ENCODE measurements at places on chromosomes 13 and 19.
A peak's percentile ranks its signal among the peaks of the same experiment; 100 is the strongest.

DNA sequence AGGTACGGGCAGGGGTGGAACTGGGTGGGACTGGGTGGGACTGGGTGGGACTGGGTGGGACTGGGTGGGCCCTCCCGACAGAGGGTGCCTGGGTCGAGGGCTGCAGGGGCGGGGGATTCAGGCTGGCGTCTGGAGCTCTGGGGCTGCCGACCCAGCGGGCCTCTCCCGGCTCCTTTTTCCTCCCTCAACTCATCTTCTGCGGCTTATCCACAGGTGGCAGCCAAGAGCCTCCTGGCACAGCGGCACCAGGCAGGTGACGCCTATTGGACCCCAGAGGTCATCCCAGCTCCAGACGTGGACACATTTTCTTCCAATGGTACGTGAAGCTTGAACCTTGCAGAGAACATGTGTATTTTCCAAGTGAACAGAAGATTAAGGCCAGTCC lies 533 bp downstream of the ZNF544 start:
- DNase-seq, result no peak

GRCh38 chr19:34018546-34018945 lies 153.8 kb upstream of the LSM14A start:
- DNase-seq, result no peak

DNA sequence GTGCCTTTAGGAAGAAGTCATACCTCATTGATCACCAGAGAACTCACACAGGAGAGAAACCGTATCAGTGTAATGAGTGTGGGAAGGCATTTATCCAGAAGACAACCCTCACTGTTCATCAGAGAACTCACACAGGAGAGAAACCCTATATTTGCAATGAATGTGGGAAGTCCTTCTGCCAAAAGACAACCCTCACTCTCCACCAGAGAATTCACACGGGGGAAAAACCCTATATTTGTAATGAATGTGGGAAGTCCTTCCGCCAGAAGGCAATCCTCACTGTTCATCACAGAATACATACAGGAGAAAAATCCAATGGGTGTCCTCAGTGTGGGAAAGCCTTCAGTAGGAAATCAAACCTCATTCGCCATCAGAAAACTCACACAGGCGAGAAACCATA lies 21.9 kb downstream of the ZNF382 start:
- DNase-seq, result no peak

DNA sequence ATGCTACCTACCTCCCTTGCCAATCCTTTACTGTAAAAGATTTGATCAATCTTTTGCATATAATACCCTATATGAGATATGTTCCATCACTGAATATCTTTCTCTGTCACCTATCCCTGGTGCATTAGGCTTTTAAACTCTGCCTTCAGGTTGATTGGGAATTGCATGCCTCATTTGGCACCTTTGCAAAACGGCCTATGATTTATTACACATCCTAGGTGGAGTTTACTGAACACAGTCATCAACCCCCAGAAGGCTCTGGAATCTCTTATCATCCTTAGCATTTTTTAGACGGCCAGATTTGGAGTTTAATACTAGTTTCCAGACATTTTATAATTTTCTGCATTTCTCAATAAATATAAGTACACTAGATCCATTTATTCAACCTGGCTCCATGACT lies 448.4 kb upstream of the SLC10A2 start:
- no peak for DNase-seq

DNA sequence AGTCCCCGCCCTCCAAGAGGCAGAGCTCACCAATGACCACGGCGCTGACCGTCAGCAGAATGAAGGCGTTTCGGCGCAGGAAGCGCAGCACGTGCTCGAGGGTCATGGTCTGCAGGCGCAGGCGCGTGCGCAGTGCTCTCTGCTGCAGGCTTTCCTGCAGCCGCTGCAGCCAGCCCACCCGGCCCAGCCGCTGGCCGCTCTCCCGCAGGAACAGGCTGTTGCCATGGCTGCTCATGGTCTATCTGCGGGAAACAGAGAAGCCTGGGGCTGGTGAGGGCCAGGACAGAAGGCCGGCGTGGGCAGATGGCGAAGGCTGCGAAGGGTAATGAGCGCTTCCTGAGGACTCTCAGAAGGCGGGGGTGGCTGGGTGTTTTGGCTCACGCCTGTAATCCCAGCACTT lies 7.0 kb downstream of the SLC1A6 start:
- no peak for DNase-seq

- no peak for DNase-seq
Observed at GRCh38 chr19:36686365-36687213, 823 bp upstream of the ZNF567 start.

- peak; percentile 8 for DNase-seq
Observed at GRCh38 chr19:41774515-41774980, 19.2 kb downstream of the CEACAM6 start.

- DNase-seq, result no peak
Observed at GRCh38 chr13:63938851-63939250, 2523.2 kb upstream of the PCDH20 start.

- no peak for DNase-seq
Observed at GRCh38 chr13:28581451-28581850, 77.5 kb upstream of the POMP start.

DNA sequence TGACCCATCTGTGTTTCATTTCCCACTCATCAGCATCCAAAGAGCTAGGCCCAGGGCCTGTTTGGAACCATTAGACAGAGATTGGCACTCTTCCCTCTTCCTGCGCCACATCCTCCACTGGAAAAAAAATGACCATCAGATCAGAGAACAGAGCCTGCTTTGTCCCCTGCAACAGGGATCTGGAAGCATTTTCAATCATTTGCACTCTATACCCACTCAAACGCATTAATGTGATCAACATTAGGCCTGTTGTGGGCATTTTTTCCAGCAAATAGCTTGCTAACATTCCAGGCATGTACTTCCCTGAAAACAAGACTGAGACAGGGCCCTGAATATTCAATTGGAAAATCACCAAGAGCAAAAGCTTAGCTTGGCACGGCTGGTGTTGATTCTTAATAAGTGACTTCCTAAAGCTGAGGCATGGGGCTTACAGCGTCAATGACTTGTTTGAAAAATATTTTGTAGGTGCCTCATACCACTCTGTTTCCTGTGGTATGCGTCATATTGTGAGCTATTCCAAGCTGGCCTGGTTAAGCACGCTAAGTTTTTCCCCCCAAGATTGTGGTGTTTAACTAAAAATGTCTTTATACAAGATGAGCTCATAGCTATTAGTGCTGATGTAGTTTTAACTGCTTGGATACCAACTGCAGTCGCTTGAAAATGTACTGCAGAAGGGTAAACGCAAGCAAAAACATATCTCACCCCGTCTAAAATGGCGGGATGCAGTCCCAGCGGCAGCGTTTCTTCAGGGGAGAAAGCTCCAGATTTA lies 404.4 kb downstream of the SPRY2 start:
- DNase-seq, result no peak

DNA sequence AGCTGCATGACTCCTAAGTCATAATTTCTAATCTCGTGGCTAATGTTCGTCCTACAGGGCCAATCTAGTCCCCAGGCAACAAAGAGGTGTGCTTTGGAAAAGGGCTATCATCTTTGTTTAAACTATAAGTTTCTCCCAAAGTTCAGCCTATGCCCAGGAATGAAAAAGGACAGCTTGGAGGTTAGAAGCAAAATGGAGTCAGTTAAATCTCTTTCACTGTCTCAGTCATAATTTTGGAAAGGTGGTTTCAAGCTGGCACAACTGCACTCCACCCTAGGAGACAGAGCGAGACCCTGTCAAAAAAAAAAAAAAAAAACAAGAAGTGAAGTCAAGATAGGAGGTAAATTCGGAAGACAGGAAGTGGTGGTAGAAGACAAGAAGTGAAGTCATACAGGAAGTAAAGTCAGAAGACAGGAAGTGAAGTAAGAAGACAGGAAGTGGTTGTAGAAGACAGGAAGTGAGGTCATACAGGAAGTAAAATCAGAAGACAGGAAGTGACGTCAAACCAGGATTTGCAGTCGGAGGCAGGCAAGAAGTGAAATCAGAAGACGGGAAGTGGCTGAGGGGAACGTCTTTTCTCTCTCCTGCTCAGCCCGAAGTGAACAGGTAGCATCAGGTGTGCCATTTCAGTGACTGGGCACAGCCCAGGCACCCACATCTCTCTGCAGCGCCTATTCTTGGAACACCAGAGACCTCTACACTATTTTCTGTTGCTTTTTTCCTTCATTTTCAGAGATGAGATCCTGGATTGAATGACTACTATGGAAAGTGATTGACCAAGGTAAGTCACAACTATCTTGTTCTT lies 32.2 kb downstream of the GP6 start:
- peak; percentile 49 for DNase-seq

- no peak for DNase-seq
Observed at GRCh38 chr13:23551213-23552008, 18.8 kb upstream of the TNFRSF19 start.

- no peak for DNase-seq
Observed at GRCh38 chr19:55581145-55581822, 636 bp upstream of the ZNF579 start.

DNA sequence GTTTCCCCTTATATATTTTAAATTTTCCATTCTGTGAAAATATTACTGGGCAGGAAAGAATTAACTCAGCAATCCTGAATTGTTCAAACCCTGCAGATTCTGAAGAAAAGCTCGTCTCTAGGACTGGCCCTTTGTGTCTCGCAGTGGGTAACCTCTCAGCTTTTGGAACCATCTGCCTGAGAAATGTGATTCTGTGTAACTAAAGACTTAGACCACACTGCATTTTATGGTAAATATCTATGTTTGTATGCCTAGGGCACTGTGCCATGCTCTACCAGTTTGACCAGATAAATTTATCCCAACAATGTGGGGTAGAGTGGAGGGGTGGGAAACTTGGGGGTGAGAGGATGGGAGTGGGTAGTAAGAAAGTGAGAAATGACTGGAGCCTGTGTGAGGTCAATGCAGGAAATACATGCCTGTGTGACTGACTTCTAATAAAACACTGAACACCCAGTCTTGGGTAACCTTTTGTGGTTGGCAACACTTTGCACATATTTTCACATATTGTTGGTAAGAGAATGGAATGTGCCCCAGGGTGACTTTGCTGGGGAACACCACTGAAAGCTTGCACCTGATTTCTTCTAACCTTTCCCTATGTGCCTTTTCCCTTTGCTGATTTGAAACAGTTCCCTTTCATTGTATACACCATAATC lies 1181.9 kb downstream of the OLFM4 start:
- no peak for DNase-seq

DNA sequence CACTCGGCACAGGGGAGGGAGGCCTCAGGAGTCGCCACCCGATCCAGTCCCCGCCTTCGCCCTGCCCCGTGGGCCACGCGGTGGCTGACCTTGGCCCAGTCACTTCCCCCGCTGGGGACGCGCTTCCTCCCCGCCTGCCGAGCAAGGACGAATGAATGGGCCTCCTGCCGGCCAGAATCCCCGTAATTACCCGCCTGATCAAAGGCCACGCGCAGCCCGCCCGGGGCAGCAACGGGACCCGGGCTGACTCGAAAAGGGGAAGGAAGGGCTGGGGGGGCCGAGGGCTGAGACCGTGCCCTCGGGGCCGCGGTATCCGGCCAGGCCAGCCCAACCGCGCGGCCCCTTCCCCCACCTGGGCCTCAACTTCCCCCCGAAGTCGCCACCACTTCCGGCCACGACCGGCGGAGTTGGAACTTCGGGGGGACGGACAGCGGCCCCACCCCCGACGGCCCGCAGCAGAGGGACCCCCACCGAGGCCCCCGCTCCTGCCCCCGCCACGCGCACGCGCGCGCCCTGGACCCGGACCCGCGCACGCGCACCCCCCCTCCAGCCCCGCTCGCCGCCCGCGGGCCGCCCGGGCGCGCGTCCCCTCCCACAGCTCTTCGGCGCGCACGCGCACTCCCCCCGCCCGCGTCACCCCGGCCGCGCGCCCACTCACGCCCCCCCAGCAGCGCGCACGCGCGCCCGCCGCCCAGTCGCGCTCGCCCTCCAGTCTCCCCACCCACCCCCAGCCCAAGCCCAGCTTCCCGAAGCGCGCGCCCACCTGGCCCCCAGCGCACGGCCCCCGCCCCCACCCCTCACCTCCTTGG lies 520 bp downstream of the ZNF787 start:
- DNase-seq, result peak; percentile 75

DNA sequence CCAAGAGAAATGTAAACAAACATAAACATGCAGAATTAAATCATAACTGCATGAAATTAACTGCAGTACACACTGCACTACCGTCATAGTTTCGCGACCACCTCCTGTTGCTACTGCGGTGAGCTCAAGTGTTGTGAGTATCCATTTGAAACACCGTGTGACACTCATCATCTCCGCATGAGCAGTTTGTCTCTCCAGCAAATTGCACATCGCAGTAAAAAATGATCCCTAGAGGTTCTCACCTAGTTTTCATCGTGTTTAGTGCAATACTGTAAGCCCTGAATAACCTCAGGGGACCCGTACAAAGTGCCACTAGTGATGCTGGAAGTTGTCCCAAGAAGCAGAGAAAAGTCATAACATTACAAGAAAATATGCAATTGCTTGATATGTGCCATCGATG lies 147.7 kb downstream of the DPF1 start:
- no peak for DNase-seq

GRCh38 chr13:35866801-35867200 lies 264.4 kb downstream of the DCLK1 start:
- DNase-seq, result no peak

GRCh38 chr13:48404952-48405351 lies 8.0 kb downstream of the LPAR6 start:
- no peak for DNase-seq

GRCh38 chr13:74270018-74270417 lies 135.8 kb upstream of the KLF12 start:
- no peak for DNase-seq

DNA sequence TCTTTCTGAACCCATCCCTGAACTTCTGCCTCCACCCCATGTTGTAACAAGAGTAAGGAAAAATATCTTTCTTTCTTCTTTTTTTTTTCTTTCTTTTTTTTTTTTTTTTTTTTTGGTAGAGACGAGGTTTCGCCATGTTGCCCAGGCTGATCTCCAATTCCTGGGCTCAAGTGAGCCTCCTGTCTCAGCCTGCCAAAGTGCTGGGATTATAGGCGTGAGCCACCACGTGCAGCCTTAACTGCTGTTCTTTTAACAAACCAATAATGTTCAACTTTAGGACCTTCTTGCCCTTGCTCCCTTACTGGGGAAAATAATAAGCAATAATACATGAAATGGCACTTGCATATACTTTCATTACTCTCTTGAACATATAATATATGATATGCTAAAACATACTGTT lies 19.6 kb downstream of the GPR183 start:
- no peak for DNase-seq

- peak; percentile 75 for DNase-seq
Observed at GRCh38 chr19:12956446-12957388, at the start of gene GADD45GIP1. Gene GADD45GIP1, minus strand, starts transcription at chr19:12957223. Its CDS starts 11 bp downstream, at chr19:12957212.

DNA sequence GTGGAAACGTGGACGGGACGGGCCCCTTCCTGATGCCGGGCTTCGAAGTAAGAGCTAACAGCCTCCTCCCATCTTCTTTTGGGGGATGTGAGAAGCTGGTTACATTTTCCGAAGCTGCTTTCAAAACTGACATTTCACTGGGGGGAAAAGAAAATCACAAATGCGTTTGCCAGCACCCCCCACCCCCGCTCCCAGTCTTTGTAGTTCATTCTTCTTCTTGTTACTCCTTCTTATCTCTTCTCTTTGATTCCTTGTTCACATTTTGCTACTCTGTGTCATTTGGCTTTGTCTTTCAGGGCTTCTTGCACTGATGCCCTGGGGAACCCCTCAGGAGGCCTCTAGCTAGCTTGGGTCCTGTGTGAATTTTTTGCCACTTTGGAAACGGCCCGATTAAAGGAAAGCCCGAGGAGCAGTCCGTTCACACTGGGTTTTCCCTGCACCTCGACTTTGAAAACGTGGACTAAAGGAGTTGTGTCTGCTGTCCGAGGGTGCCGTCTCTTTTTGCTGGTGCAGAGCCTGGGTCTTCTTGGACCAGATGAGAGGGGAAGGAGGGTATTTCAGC lies 1.3 kb downstream of the CARM1 start:
- DNase-seq, result no peak

GRCh38 chr13:82344867-82345266 lies 1537.4 kb downstream of the SLITRK1 start:
- no peak for DNase-seq
